ENCODE measurements at places on chromosomes 7 and 10.

DNA sequence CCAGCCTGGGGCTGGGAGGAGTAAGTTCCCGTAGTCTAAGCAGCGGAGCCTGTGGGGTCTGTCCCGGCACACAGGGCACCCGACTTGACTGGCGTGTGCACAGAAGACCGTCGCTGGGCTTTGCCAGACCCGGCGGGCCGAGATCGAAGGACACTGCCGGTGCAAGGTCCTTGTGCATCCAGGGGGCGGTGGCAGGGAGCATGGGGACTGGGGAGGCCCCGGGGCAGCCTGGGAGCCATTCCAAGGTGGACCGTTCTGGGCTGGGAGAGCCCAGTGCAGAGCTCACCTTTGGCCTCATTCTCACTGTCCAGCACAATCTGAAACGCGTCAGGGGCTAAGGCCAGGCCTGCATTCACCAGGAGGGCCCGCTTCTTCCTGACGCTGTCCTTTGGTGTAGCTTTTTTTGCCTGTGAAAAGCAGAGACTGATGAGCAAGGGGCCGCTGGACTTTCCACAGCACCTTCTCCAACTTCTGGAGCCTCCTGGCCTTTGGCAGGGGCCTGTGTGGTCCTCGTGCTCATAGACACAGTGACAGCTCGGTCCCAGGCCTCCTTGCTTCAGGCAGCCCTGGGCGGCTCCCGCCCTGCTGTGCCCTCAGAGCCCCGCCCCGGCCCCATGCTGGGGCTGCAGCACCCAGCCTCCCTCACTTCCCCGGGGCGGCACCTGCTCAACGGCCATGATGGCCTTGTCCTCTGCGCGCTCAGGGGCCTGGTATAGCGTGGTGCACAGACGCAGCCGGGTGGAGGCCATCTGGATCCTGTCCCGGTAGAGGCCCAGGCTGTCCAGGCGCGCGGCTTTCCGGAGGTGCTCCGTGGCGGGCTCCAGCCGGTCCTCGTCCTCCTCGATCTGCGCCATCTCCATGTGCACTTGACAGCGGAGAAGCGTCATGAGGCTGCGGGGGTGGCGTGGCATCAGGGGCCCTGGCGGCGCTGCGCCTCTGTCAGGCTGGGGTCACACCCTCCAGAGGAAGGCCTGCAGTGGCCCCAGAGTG lies 20.3 kb downstream of the CFAP46 start:
- DNase-seq, result no peak

DNA sequence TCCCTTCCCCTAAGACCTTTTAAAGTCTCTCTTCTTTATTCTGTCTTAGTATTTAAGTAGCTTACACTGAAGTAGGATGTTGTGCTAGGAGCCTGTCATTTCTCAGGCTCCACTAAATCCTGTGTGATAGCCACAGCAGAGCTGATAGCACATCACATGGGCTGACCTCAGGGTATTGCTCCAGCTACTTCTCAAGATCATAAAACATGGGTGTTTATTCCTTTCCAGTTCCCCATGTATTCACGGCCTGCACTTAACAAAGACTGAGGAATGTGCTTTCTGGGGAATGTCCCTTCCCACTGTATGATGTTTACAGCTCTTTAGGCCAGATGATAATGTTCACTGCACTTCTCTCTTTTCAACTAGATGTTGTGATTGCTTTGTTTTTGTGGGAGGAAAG lies 1086.8 kb downstream of the KCNMA1 start:
- DNase-seq, result no peak

GRCh38 chr10:62352356-62352970 lies 21.7 kb upstream of the ZNF365 start:
- DNase-seq, result no peak

- DNase-seq, result no peak
These were observed 15.0 kb upstream of the COL28A1 start for GRCh38 chr7:7550663-7551062.

DNA sequence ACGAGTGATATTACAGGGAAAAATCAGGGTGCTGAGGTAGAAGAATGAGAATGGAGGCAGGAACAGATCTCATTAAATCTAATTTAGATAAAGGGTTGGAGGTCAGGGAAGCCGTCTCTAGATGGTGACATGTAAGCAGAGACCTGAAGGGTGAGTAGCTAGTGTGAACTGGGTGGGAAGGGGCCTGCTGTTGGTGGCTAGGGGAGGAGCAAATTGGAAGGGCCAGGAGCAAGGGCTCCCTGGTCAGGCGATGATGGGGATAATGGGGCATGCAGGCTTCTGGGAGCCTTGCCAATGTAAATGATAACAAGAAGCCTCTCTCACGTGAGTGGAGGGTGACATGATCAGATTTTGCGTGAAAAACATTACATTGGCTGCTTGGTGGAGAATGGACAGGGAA lies 76.3 kb downstream of the WDFY4 start:
- DNase-seq, result no peak

DNA sequence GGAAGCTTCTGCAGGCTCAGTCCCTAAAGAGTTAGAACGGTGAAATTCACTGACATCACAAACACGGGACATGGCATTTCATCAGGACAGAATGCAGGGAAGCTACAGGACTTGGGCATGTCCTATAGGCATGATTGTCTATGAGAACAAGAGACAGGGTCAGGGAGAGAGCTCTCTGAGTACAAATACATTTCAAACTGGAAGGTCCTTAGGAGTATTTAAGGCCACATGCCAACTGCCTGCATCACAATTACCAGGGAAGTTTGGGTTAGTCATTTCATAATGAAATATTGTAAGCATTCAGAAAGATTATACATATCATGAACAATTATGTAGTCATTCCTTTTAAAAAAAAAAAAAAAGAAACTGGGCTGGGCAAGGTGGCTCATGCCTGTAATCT lies 71.3 kb downstream of the CREB3L2 start:
- DNase-seq, result no peak
